M059J (cell line): ENCODE measurements at places on chromosomes 6 and 20. TPM values are rescaled to one million over a fixed set of nuclear protein-coding genes. Genes with fewer than 3 reads are reported as not detected.

- DNase-seq: peak; percentile 64
Measured at GRCh38 chr20:21505810-21506530, 7.9 kb downstream of the NKX2-2 start.

DNA sequence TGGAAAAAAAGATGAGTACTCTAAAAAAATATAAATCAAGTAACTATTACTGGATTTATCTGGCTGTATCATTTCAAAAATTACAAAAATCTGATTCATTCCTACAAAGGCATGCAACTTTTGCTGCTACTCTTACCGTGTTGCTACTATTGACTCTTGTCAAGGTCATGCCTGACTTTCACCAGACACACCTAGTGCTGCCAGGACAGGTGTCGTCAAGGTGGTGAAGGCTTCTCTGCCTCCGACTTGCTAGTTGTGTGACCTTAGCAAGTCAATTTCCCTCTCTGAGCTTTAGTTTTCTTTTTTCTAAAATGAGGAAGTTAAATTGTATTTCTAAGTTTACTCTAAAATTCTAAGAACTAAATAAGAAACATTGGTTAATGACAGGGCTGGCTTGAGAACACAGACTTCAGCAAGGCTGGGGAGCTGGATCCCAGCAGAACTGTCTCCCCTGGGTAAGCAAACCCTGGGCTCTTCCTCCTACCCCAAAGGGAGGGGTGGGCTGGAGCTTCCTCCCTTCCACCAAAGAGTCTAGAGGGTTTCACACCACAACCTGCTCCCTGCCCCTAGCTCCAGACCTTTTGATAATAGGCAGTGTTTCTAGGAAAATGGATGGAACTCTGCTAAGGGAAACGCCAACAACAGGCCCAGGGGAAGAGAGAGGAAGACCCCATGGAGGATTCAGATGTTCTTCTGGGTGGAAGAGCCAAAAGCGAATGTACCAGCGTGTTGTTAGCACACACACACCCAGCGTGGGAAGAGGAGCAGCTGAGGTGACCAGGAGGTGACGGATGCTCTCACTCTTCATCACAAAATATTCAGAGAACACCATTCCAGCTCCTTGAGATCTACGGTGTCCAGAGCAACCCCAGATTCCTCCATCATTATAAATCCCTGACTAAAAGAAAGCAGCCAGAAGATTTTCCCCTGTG lies 47.9 kb upstream of the CITED2 start:
- no peak for DNase-seq

GRCh38 chr20:52540509-52540908 lies 348.9 kb upstream of the ZFP64 start:
- DNase-seq: peak; percentile 44

DNA sequence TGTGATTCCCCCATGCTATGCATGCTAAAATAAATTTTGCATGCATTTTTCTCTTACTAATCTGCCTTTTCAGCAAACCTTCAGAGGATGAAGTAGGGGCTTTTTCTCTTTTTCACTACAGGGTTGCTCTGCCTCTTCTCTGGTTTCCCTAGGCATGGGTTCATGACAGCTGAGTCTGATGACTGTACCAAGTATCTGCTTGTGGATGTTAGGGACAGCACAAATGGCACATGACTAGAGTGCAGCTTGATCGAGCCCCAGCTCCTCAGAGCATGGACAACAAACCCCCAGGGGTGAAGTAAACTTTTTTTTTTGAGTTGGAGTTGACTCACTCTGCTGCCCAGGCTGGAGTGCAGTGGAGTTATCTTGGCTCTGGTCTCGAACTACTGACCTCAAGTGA lies 57.1 kb upstream of the GCM1 start:
- peak; percentile 13 for DNase-seq

GRCh38 chr20:19885939-19886660 lies 128.0 kb downstream of the RIN2 start:
- DNase-seq: peak; percentile 82

GRCh38 chr20:32483351-32484224 lies 101.5 kb downstream of the NOL4L start:
- DNase-seq: peak; percentile 95

DNA sequence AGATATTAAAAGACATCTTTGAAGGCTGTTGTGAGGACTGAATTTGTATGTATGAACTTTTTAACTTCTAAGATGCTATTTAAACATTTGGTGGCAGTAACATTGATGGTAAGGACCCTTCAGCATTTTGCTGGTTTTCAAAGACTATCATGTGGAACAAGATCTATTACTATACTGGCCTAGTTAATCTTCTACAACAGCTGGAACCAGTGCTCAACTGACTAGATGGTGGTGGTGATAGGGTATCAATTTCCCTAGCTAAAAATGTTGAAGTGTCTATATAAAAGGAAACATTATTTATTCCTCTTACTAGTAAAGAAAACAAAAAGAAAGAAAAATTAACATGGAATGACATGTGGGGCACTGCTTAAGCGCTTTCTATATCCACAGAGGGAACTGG lies 195.7 kb downstream of the TASP1 start:
- no peak for DNase-seq

DNA sequence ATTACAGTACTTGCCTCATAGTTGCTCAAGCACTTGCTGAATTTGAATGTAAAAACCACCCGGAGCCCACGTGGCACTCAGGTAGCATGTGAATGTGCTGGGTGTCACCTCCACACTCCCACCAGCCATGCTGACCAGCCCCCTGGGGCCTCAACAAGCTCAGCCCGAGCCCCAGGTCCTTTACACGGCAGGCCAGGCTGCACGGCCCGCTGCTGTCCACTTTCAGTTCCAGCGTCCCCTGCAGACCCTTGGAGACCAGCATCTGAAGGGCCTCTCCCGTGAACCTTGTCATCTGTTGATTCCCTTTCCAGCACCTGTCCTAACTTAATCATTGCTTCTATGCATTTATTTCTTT lies 33.3 kb upstream of the ZBP1 start:
- no peak for DNase-seq

- peak; percentile 91 for DNase-seq
Measured at GRCh38 chr6:108560463-108561308, at the start of gene FOXO3. Gene FOXO3 (plus strand): TSS chr6:108560917. CDS start chr6:108561209, 292 bp downstream.

DNA sequence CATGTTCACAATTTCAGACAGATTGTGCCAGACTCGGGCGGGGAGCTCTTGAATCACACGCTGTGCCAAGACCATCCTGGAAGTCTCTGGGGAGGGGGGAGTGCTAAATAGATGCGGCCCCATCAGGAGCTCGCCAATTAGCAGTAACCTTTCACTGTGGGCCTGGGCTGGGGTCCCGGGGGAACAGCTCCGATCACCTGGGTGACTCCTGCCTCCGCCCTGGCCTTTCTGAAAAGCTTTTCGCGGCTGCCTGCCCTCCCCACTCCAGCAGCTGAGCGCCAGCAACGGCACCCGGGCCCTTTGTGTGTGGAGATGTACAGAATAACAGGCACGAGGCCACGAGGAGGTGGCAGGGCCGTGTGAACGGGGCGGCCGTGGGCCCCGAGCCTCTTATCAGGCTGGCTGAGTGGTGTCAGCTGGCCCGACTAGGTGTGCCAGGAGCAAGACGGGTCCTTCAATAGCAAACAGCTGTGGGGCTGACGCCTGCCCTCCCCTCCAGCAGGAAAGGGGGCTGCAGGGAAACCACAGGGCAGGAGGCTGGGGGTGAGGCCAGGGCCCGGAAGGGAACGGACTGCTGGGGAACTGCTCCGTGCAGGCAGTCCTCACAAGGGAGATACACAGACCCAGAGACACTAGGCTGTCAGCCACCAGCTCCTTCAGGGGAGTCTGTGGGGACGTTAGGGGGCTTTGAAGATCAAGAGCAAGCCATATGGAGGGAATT lies 56.8 kb downstream of the NOL4L start:
- DNase-seq: no peak

DNA sequence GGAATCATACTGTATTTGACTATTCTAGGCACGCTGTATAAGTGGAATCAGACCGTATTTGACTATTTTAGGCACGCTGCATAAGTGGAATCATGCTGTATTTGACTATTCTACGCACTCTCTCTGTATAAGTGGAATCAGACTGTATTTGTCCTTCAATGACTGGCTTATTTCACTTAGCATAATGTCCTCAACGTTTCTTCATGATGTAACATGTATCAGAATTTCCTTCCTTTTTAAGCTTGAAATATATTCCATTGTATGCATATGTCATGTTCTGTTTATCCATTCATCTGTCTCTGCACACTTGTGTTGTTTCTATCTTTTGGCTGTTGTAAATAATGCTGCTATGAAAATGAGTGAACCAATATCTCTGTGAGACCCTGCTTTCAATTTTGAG lies 5.7 kb downstream of the CCDC170 start:
- DNase-seq: no peak

GRCh38 chr6:33993653-33994471 lies 152.0 kb downstream of the GRM4 start:
- DNase-seq: no peak

GRCh38 chr6:155974811-155975323 lies 519.2 kb upstream of the NOX3 start:
- DNase-seq: no peak

GRCh38 chr6:160275511-160276003 lies 16.9 kb upstream of the SLC22A2 start:
- DNase-seq: no peak

DNA sequence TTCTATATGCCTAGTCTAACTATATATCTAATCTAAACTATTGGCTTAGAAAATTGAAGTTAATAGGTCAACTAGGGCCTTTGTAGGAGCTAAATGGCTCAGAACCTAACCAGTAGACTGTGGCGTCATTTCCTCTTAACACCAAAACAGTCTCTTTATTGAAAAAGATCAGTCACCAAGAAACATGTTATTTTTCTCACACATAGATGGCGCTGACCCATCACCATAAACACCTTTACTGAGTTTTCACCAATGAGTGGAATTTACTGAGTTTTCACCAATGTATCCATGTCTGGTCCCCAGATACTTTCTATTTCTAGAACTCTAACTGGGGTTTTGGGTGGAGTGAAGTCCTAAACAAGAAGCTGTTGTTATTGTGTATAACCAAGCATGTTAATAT lies 636.0 kb downstream of the BCKDHB start:
- peak; percentile 64 for DNase-seq

GRCh38 chr6:160477901-160478300 lies 129.7 kb downstream of the SLC22A3 start:
- peak; percentile 76 for DNase-seq

GRCh38 chr6:90663873-90664272 lies 77.0 kb upstream of the MAP3K7 start:
- DNase-seq: no peak

- DNase-seq: peak; percentile 37
Measured at GRCh38 chr6:63816982-63817436, 181.4 kb downstream of the PHF3 start.

Gene IL22RA2
- not detected in 2 replicates for total RNA-seq

Gene ZBTB46
- 2.5 and 3.1 TPM in 2 replicates for total RNA-seq

Gene ADGB
- total RNA-seq: not detected in 2 replicates

Gene RUNX2
- total RNA-seq: 29.2 and 37.2 TPM in 2 replicates

Gene KCNB1
- total RNA-seq: not detected in 2 replicates

Gene OTOR
- total RNA-seq: not detected in 2 replicates

Gene STK4
- total RNA-seq: 39.0 and 56.0 TPM in 2 replicates

Gene RIN2
- total RNA-seq: 56.6 and 59.6 TPM in 2 replicates

Gene LY6G6F
- not detected in 2 replicates for total RNA-seq

Gene NFATC2
- 0.25 TPM in 1 of 2 replicates, not detected in the other for total RNA-seq

Gene C20orf202
- total RNA-seq: not detected in 2 replicates

Gene MCHR2
- total RNA-seq: 0.15 TPM in 1 of 2 replicates, not detected in the other

Gene DEFB132
- 0.05 TPM in 1 of 2 replicates, not detected in the other for total RNA-seq

Gene CLPSL2
- not detected in 2 replicates for total RNA-seq
